ENCODE measurements at places on chromosomes 2 and 18.

- DNase-seq: no peak
Observed at GRCh38 chr2:150296770-150297546, 190.5 kb downstream of the RND3 start.

GRCh38 chr18:13440277-13441248, 222.0 kb downstream of the LDLRAD4 start:
- no peak for DNase-seq

GRCh38 chr2:127085317-127085681, 21.7 kb downstream of the BIN1 start:
- DNase-seq: no peak

DNA sequence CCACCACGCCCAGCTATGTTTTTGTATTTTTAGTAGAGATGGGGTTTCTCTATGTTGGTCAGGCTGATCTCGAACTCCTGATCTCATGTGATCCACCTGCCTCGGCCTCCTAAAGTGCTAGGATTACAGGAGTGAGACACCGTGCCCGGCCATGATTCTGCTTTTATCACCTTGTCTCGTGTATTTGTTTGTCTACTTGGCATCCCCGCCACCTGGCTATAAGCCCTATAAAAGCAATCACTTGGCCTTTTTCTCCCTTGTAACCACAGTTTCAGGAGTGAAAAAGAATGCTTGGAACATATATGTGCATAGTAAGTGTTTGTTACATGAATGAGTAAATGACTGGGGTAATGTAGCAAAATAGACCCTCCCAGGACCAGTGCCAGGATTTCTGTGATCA, 77.5 kb upstream of the PAPOLG start:
- no peak for DNase-seq

- no peak for DNase-seq
Observed at GRCh38 chr18:5890331-5891183, 4.8 kb downstream of the TMEM200C start.

GRCh38 chr2:234730066-234730640, 221.7 kb upstream of the SH3BP4 start:
- no peak for DNase-seq

DNA sequence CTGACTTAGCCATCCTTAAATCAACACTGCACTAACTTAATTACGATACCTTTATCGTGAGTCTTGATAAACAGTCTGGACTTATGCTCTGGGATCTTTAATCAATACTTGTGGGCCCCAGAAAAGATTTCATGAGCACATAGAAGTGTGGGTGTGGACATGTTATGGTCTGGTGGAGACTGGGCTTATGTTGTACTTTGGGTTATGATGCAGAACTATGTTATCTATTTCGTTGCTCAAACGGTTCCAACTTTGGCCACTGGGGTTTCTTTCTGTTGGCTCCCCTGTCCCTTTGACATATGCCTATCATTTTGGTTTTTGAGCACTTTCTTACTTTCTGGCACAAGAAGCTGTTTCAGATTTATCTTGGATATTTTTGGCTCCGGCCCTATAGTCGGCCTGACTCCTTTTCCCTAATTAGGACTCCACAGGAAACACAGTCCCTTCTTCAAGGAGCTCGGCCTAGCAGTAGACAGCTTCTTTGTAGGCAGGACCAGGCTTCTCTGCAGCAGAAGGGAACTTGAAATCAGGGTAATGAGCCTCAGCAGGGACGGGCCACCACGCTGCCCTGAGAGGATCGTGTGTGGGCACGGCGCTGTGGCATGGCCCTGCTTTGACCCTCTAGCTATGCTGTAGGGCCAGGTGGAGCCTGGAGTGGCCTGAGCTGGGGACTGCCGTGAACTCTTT, 54.6 kb upstream of the TXNDC2 start:
- no peak for DNase-seq

GRCh38 chr2:181570833-181571661, 85.9 kb downstream of the CERKL start:
- DNase-seq: no peak

- DNase-seq: peak; percentile 21
Observed at GRCh38 chr2:177772529-177772928, 300.0 kb downstream of the PDE11A start.

- DNase-seq: no peak
Observed at GRCh38 chr2:177466337-177467195, 74.0 kb downstream of the AGPS start.

DNA sequence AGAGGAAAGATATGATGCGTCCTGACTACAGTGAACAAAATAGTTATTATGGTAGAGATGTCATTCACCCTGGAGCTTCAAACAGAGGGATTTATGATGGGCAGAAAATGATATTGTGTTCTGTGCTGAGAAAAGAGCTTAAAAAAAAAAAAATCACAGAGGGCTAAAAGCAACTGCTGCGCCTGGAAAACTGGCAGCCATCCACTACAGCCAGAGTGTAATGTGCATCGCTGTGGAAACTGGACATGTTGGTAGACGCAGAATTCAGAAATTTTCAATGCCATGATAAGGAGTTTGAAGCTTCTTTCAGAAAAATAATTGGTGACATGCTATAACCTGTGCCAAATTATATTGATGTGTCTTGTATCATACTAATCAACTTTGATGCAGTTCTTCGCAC, 122.9 kb upstream of the SOX11 start:
- DNase-seq: no peak

DNA sequence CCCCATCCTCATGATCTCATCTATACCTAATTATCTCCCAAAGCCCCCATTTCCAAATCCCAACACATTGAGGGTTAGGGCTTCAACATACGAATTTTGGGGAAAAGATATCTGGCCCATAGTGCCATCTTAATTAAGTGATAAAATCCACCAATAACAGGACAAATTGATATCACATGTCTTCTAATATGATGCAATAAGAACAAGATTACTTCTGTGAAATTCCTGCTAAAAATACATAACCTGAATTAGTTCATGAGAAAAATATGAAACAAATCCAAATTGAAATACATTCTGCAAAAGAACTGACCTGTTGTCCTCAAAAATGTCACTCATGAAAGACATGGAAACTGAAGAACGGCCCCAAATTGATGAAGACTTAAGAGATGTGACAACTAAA, 28.8 kb downstream of the FOXI3 start:
- DNase-seq: no peak

DNA sequence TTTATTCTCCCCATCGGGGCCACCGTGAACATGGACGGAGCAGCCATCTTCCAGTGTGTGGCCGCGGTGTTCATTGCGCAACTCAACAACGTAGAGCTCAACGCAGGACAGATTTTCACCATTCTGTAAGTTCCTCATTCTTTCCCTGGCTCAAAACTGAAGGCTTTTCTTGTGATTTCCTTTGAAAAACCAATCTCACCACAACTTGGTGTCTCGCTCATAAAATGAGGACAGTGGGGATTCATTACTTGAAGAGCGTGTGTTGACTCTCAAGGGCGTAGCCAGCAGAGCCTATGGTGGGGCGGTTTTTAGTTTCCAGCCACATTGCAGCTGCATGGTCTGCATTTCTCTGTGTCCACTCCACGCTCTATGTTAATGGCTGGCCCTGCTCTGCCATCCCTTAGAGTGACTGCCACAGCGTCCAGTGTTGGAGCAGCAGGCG, 29.0 kb downstream of the SLC1A4 start:
- no peak for DNase-seq

- DNase-seq: no peak
Observed at GRCh38 chr2:149906886-149907285, 319.3 kb upstream of the MMADHC start.

DNA sequence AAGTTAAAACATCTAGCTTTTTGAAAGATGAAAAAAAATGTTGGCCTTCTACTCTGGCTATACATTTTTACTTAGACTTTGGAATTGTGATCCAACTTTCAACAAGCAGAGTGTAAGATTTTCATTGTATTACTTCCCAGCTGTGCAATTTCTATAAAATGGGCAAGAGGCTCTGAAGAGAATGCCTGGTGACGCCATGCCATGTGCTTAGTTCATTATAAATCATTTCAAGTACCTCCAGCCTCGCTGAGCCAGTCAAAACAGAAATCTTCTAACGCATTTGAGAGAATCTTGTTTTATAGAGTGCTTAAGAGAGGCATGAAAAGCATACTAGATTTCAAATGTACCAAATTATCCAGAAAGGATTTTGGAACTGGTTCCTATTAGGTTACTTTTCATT, 10.1 kb upstream of the STK17B start:
- DNase-seq: no peak

- DNase-seq: peak; percentile 8
Observed at GRCh38 chr2:30666266-30666874, 140.9 kb downstream of the CAPN13 start.

DNA sequence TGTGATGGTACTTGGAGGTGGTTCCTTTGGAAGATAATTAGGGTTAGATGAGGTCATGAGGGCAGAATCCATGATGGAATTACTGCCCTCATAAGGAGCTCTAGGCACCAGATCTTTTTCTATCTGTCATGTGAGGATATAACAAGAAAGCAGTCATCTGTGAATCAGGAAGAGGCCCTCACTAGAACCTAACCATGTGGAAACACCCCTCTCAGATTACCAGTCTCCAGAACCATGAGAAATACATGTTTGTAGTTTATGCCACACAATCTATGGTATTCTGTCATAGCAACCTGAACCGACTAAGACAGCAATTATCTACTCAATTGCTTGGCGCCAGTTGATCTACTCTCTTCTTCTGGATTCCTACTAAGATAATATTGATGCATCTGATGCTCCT, 2.4 kb upstream of the SERPINB10 start:
- DNase-seq: no peak

DNA sequence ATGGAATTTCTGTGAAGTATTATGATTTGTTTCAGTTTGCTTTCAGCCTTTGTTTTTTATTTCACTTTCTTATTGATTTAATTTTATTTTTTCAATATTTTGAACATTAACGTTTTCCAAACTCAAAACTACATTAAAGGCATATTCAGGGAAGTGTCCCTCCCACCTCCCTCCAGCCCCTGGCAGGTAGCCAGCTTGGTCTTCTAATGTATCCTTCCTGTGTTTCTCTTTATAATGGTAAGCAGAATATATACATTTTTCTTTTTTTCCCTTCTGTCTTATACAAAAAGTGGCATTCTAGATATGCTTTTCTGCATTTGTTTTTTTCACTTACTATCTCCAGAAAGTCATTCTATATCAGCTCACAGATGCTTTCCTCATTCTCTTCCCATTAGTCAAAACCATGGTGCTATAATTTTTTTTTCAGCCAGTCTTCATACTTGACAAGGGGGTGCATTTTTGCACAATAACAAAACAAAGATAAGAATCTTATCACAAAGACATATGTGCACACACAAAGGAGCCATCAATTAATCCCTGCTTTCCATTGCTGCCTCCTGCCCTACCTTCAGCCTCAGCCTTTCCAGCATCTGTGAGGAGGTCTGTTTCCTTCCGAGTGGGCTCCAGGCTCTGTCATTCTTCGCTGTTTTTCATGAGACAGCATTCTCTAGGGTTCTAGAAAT, 33.7 kb upstream of the TMEM177 start:
- no peak for DNase-seq

DNA sequence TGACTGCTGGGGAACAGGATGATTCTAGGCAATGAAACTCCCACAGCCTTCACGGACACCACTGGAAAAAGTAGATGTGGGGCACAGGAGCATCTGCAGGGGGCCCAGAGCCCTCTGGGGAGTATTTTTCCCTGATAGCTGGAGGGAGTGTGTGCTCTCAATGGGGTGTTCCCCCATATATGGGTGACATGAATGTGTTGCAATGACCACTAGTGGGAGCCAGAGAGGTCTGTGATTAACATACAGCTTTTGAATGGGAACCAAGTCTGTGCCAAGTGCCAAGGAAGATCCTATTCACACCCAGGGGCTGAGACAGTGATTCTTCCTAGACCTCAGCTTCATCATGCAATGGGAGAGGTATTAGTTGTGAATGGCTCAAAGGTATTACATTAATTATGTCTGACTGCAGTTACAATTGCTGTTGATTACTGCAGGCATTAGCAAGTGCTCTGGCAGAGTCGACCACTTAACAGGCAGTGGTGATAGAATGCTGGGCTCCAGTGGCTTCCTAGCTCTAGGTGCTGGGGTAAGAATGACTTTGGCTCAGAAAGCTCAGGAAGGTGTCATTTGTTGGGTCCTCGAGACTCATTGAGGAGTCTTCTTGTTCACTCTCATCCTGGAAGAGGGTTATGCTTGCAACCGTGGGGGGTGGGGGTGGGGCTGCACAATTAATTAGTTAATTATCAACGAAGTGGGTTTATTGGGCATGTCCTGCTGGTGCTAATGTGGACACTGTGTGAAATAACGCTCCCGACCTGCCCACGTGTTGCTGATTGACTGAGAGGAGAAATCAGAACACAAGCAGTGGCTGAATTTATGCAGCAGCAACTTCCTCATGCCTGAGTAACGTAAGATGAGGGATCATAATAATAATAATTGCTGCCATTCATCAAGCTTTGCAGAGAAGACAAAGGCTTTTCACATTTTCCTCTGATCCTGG, 194.1 kb downstream of the CLIP4 start:
- DNase-seq: peak; percentile 11

GRCh38 chr18:80154293-80154692, 45.2 kb downstream of the ADNP2 start:
- no peak for DNase-seq
